Renal cortex interstitium (tissue), 15 donors: ENCODE measurements at places on chromosomes 2 and 18. TPM values are rescaled to one million over a fixed set of nuclear protein-coding genes. Genes with fewer than 3 reads are reported as not detected.

GRCh38 chr2:48940606-48941005, 185.1 kb upstream of the LHCGR start:
- no peak for DNase-seq

Gene EML6
- 20.3 TPM for polyA plus RNA-seq

Gene CHN1
- 28.9 TPM for polyA plus RNA-seq

- no peak for DNase-seq
Measured at GRCh38 chr18:46329736-46330246, 225.6 kb downstream of the HAUS1 start.

Gene OTOS
- polyA plus RNA-seq = 0.36 TPM

DNA sequence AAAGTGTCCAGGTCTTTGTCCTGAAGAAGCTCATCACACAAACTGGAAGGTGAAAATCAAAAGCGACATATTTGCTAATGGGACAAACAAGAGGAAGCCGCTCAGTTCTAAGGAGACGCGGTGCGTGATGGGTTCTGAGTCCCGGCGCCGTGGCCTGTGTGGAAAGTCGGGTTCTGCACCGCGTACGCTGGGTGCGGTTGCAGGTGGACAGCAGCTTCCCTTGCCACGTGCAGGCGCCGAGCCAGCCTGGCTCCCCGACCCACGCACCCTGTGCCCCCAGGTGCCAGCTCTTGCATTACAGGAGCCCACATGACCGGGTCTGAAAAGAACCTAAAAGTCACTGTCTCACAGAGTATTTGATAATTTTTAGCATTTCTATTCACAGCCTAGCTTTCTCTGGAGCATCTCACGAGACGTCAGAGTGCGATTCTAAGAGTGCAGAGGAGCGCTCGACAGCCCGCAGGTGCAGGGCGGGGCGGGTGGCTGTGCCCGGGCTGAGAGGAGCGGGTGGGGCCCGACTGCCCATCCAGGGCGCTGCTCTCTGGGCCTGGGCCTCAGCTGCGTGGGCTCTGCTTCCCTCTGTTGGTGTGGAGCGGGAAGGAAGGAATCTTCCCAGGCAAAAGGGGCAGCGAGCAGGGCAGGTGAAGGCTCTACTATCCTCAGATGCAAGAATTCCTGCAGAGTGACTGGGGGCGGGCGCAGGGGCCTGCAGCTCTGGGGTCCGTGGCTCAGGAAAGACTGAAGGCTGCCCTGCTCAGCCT, 39.4 kb downstream of the MYT1L start:
- peak; percentile 7 for DNase-seq

Gene GPR45
- polyA plus RNA-seq = not detected

DNA sequence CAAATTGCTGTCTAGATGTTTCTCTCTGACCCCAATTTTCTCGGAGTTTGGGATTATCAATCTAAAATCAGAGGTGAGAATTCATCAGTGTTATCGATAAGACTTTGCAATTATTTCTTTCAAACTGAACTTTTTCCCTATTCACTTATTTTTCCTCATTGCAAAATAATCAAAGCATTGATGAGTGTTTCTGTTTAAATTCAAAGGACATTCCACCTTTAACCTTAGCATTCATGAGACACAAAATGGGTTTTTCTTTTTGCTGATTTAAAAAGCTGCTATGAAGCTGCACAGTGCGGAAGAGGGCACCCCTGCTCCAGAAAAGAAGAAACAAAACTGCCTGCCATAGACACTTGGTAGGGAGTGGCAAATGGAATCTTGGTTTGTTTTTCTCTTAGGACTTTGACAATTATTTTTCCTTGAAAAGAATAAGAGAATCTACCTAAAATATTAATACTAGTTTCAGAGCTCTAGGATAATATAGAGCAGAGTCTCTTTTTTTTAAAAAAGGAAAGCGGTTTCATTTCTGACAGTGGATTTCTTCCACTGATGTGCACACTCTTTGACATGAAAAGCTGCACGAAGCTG, 203.4 kb downstream of the TGIF1 start:
- no peak for DNase-seq

- DNase-seq = no peak
Measured at GRCh38 chr2:127007652-127008051, 99.3 kb downstream of the BIN1 start.
